Activated CD4-positive, alpha-beta memory T cell treated with anti-CD3 and anti-CD28 coated beads, Interleukin-2, amount 10 ng/mL, durations not matched to agents 7 days and 5 days (primary cell): ENCODE measurements at places on chromosomes 12 and 14. TPM values are rescaled to one million over a fixed set of nuclear protein-coding genes. Genes with fewer than 3 reads are reported as not detected.
A peak's percentile ranks its signal among the peaks of the same experiment; 100 is the strongest.

DNA sequence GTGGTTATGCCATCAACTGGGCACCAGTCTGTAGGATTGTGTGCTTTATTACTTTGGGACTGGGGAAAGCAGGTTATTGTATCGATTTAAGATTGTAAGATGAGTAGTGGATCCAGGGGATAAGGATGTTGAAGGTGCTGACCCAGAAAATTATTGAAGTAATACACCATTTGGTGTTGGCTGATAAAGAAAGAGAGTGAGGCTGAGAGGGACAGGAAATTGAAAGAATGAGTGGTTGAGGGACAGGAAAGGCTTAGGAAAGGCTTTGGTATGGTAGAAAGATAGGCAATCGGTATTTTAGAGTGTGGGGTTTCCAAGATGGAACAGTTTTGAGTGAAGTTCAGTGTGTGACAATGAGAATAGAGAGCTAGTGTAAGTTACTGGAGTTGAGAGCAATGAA is 12.3 kb downstream of the PPHLN1 start:
- H3K4me3 ChIP-seq = no peak overlapping the region
- no peaks in the 10 kb centered on the region for H3K27me3 ChIP-seq
- peaks cover 39% of the 10 kb centered on the region for H3K36me3 ChIP-seq
- H3K27ac ChIP-seq = no peak overlapping the region
- no peak for DNase-seq

DNA sequence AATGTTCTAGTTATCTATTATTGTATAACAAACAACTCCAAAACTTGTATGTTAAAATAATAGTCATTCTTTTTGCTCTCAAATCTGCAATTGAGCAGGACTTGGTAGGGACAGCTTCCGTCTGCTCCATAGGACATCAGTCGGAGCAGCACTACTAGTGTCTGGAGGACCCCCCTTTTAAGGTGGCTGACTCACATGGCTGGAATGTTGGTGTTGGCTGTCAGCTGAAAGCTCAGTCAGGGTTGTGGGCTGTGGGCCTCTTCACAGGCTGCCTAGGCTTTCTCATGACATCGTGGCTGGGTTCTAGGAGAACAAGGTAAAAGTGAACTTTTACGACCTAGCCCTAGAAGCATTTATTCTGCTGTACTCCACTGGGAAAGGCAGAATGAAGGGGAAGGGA is 160.6 kb downstream of the ANO4 start:
- DNase-seq = no peak
- H3K27ac ChIP-seq = no peak overlapping the region
- H3K4me3 ChIP-seq = no peak overlapping the region
- no peaks in the 10 kb centered on the region for H3K4me1 ChIP-seq
- H3K36me3 ChIP-seq = no peaks in the 10 kb centered on the region

- H3K4me1 ChIP-seq = peaks cover 31% of the 10 kb centered on the region
- no peak for DNase-seq
- H3K4me3 ChIP-seq = peak overlapping the region; percentile 44
- H3K36me3 ChIP-seq = no peaks in the 10 kb centered on the region
- H3K27me3 ChIP-seq = peaks cover 82% of the 10 kb centered on the region
Observed at GRCh38 chr12:116880213-116880816, 926 bp downstream of the HRK start.

DNA sequence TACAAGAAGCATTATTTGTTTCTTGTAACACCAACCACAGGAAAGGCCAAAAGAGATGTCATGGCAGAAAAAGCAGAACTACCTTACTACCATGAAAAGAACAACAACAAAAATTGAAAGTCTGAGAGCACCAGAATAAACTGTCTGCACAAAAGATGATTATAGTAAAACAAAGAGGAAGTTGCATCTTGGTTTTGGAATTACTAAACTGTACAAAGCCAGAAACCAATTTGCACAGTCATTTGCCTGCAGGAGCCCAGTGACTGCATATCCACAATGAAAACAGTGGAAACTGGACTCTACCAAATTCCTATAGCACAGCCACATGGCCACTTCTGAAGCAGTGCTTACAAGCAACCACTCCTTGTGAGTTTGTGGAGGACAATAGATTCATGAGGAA is 276.2 kb downstream of the SSPN start:
- H3K4me3 ChIP-seq = no peak overlapping the region
- H3K27me3 ChIP-seq = no peaks in the 10 kb centered on the region
- peaks cover 22% of the 10 kb centered on the region for H3K36me3 ChIP-seq
- H3K27ac ChIP-seq = peak overlapping the region; percentile 16

DNA sequence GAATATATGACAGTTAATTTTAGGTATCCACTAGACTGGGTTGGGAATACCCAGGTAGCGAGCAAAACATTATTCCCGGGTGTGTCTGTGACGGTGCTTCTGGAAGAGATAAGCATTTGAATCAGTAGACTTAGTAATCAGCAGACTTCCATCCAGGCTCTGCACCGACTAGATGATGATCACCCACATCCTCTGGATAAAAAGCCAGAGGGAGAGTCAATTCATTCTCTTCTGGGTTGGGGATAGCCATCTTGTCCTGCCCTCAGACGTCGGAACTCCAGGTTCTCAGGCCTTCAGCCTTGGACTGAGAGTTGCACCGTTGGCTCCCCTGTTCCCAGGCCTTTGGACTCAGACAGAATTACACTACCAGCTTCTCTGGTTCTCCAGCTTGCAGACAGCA is 168.0 kb downstream of the PHLDA1 start:
- peaks cover 1% of the 10 kb centered on the region for H3K27me3 ChIP-seq
- no peak for DNase-seq
- H3K4me3 ChIP-seq = no peak overlapping the region
- peaks cover 6% of the 10 kb centered on the region for H3K36me3 ChIP-seq

DNA sequence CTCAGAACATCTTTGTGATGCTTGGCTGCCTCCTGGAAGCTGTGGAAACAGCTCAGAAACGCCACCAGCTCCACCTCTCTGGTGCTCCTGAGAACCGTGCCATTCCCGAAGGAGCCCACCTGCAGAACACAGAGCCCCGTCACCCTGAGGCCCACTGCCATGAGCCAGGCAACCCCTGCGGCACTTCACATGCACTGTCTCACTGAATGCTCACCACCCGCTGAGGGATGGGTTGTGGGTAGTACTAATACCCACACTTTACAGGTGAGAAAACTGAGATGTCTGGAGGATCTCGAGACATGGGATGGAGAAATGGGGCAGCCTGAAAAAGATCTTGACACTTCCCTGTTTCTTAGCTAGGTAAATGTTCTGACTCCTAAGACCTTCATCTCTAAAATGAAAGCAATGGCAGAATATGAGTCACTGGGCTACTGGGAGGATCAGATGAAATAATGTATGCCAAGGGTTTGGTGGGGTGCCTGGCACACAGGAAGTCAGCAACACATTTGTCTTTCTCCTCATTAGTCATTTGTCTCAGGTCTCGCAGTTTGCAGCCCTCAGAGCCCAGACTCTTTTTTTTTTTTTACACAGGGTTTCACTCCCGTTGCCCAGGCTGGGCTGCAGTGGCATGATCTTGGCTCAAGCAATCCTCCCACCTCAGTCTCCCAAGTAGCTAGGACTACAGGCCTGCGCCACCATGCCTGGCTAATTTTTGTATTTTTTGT is 5.3 kb downstream of the OASL start:
- peak overlapping the region; percentile 99 for H3K4me3 ChIP-seq
- peak; percentile 75 for DNase-seq
- H3K4me1 ChIP-seq = peaks cover 59% of the 10 kb centered on the region
- H3K36me3 ChIP-seq = peaks cover 83% of the 10 kb centered on the region

DNA sequence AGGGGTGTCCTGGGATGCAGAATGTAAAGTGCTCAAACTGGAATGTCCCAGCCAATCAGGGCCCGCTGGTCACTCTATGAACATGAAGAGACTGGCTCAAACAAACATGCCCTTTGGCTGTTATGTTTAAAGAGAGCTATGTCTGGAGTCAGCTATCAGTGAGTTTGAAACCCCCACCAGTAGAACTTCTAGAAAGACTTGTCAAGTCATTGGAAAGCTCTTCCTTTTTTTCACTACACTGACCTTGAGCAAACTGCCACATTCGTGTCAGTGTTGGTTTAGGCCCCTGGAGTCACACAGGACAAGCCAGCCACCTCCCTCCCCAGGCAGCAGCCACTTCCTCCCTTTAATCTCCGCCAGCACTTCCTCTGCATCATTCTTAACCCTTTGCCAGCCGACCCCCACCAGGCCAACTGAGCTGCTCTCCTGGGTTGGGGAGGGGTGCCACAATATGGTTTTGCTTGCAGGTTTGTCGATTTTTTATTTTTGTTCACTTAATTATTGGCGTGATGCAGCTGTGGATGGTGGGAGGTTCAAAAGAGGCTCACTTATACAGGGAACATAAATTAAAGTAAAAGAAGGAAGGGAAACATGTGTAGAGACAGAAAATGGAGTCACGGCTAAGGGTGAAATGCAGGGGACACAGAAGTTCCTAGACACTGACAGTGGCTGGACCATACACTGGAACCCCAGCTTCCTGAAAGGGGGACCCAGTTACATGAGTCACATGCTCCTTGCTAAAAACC is 25.3 kb downstream of the CMKLR1 start:
- peak; percentile 27 for DNase-seq
- H3K4me3 ChIP-seq = no peak overlapping the region
- no peaks in the 10 kb centered on the region for H3K36me3 ChIP-seq
- H3K27ac ChIP-seq = peak overlapping the region; percentile 61
- peaks cover 5% of the 10 kb centered on the region for H3K27me3 ChIP-seq
- H3K4me1 ChIP-seq = peaks cover 16% of the 10 kb centered on the region

DNA sequence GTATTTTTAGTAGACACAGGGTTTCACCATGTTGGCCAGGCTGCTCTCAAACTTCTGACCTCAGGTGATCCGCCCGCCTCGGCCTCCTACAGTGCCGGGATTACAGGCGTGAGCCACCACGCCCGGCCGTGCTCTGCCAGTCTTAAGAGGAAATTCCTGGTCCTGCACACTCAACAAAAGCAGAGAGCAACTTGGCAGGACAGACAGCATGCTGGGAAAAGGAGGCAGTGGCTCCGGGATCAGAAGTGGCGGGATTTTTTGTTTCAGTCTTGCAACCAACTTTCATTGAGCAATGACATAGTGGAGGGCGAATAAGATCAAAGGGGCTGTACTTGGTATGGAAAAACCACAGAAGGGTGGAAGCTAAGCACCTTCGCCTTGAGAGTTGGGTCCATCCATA is 2.1 kb downstream of the CKAP4 start:
- no peak overlapping the region for H3K4me3 ChIP-seq
- peaks cover 16% of the 10 kb centered on the region for H3K27me3 ChIP-seq
- H3K36me3 ChIP-seq = no peaks in the 10 kb centered on the region

GRCh38 chr12:2615665-2616402 is 178.9 kb upstream of the FKBP4 start:
- H3K4me3 ChIP-seq = no peak overlapping the region
- H3K4me1 ChIP-seq = peaks cover 15% of the 10 kb centered on the region
- DNase-seq = no peak
- peaks cover 33% of the 10 kb centered on the region for H3K27me3 ChIP-seq
- H3K36me3 ChIP-seq = no peaks in the 10 kb centered on the region
- H3K27ac ChIP-seq = no peak overlapping the region

- no peaks in the 10 kb centered on the region for H3K36me3 ChIP-seq
- no peak for DNase-seq
- H3K4me1 ChIP-seq = peaks cover 10% of the 10 kb centered on the region
- peaks cover 36% of the 10 kb centered on the region for H3K27me3 ChIP-seq
- no peak overlapping the region for H3K4me3 ChIP-seq
Observed at GRCh38 chr14:54692284-54692772, 125.4 kb downstream of the SAMD4A start.

NTN4 gene
- total RNA-seq = 0.63 TPM

AGAP2 gene
- total RNA-seq = 84.5 TPM

ACOT6 gene
- not detected for total RNA-seq

MSI1 gene
- not detected for total RNA-seq

FBLN5 gene
- 2.5 TPM for total RNA-seq

BBOF1 gene
- 0.50 TPM for total RNA-seq
